ENCODE measurements at places on chromosomes 5 and 9.

DNA sequence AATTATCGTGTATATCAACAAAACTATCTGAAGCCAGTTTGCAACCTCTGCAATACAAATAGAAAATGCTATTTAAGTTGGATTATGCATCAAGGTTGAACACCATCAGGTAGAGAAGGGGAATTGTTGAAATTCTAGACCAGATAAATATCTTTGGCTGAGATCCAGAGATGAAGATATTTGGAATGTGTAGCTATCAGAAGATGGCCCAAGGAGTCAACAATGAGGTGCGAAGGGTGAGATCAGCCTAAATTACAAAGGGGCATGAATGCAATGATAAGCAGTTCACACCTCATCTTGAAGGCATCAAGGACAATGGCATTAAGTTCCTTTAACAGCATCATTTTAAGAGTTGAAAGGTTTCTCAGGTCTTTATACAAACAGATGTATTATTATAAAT lies 572.1 kb upstream of the DMAC1 start:
- DNase-seq, result no peak

GRCh38 chr9:134329886-134330285 lies 3.6 kb downstream of the RXRA start:
- no peak for DNase-seq

DNA sequence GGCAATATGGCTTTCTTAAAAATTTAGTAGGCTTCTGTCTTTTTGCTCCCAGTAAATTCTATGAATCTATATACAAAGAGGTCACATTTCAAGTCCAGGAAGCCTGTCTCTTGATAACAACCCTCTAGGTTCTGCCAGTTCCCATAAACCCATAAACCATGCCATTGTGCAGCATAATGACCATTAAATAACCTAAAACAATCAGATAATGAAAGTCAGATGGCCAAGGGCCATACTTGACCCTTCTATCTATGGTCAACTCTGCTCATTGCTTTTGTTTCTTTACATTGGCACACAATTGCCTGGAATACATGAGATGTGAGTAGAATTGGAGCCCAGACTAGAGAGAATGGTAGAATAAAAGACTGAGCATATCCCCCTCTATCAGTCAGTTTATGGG lies 305.4 kb upstream of the KIF2A start:
- no peak for DNase-seq

DNA sequence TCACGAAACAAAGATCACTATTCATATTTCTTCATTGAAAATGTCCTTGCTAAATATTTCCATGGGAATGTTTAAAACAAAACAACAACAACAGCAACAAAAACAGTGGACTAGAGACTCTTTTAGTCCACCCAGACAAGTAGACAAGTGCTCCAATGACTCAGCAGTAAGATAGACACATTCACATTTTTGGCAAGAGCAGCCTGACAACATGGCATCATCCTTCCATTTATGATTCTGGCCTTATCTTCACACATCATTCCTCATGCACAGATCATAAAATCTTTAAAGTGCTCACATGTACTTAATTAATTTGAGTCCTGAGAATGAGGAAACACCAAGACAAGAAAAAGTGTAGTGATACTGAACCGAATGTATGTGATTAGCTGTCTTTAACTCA lies 132.6 kb upstream of the PDE4D start:
- DNase-seq, result no peak

- no peak for DNase-seq
These were observed 91.8 kb upstream of the CACNA1B start for GRCh38 chr9:137785704-137786161.

DNA sequence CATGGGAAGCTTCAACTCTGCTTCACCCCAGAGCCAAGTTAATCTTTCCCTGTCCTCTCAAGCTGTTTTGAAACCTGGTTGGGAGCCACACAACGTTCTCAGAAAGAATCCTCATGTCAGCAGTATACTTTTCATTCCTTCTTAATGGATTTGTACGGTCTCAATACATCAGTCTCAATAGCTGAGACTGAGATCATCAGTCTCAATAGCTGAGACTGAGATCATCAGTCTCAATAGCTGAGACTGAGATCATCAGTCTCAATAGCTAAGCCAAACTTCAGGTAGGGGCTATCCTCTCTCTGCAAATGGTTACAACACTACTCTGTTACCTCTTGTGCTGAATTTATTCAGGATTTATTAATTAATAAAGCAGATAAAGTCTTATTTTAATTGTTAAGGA lies 1317.4 kb upstream of the CDH9 start:
- DNase-seq, result no peak

DNA sequence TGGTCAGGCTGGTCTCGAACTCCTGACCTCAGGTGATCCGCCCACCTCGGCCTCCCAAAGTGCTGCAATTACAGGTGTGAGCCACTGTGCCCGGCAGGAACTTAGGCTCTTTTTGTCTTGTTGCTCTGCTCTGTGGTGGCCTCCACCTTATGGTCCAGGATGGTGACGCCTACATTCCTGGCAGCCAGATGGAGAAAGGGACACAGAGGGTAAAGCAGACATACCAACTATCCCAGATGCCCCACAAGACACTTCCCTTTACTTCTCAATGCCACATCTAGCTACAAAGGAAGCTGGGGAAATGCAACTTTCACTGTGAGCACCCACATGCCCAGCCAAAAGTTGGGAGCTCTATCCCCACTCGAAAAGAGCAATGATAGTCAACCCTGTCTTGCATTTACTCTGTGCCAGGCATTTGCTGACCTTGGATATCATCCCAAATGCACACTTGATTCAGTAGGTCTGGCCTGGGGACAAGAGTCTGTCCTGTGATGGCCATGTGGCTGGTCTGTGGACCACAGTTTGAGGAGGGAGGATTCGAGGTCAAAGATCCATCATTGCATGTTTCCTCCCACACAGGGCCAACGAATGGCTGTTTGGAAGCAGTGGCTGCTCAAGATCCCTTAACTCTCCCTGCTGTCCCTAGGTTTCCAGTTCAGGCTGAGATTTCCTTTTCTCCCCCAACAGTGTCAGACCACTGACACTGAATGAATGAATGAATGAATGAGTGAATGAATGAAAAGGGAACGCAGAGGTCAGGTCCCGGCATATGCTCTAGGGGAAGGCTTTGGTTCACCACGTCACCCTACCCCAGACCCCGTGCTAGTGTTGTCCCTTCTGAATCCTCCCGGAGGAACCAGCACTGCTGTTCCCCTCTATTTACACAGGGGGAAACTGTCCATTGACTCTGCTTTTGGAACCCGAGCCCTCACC lies 1.4 kb upstream of the ERGIC1 start:
- DNase-seq, result no peak

GRCh38 chr5:126519637-126520592 lies 75.1 kb downstream of the ALDH7A1 start:
- no peak for DNase-seq

- DNase-seq, result no peak
These were observed 284.8 kb downstream of the DENND1A start for GRCh38 chr9:123645126-123645525.
